Fibroblast of lung (primary cell): ENCODE measurements at places on chromosomes 2 and 18. TPM values are rescaled to one million over a fixed set of nuclear protein-coding genes. Genes with fewer than 3 reads are reported as not detected.

- no peak for DNase-seq
- H3K27ac ChIP-seq = no peak overlapping the region
- H3K4me1 ChIP-seq = peaks cover 9% of the 10 kb centered on the region
- peaks cover 8% of the 10 kb centered on the region for H3K36me3 ChIP-seq
- no peaks in the 10 kb centered on the region for H3K27me3 ChIP-seq
These were observed 3.5 kb downstream of the CAPN10 start for GRCh38 chr2:240589850-240590525.

DNA sequence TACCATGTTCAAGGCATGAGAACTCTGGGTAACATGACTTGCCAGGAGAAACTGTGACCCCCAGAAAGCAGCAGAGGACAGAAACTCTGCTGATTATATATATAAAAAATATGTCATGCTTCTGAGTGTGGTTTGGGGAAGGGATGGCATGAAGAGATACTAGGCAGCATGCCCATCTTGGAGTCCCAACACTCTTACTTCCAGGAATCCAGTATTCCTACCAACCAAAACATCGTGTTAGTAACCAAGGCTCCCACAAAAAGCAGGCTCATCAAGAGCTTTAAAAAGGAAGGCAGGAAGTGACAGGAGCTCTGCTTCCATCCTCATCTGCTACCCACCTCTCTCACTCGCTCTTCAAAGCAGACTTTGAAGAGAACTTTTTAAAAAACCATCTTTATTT is 31.6 kb upstream of the TWIST2 start:
- H3K4me3 ChIP-seq = no peak overlapping the region
- no peak for DNase-seq

DNA sequence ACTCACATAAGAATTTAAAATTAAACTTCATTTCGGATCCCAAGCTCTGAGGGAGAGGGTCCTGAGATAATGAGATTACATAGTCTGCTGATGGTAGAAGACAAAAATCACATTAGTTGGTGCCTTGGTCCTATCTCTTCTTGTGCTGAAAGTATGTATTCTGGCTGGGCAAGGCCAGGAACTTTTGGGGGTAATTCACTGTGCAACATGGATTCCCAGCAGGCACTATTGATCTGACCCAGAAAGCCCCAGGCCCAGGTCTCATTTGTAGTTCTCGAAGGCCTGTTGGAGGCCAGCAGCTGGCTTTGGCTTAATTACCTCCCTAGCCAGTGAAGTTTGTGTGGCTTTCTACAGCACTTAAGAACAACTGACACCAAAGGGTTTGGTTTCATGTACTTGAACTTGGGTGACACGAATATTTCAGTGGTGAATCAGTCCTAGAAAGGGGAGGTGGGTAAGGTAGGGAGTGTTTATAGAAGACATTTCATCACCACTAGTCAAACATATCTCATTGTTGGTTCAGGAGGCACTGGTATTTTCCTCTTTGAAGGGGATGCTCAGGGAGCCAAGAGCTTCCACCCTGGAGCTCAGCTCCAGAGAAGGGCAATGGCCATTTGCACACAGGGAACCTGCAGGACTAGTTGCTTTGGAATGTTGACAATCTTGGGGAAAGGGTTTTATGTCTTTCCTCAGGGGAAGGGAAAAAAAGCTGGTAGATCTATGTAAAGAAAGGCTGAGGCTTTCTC is 217.8 kb downstream of the OSR1 start:
- DNase-seq = peak; percentile 82
- H3K27ac ChIP-seq = no peak overlapping the region
- no peaks in the 10 kb centered on the region for H3K36me3 ChIP-seq

DNA sequence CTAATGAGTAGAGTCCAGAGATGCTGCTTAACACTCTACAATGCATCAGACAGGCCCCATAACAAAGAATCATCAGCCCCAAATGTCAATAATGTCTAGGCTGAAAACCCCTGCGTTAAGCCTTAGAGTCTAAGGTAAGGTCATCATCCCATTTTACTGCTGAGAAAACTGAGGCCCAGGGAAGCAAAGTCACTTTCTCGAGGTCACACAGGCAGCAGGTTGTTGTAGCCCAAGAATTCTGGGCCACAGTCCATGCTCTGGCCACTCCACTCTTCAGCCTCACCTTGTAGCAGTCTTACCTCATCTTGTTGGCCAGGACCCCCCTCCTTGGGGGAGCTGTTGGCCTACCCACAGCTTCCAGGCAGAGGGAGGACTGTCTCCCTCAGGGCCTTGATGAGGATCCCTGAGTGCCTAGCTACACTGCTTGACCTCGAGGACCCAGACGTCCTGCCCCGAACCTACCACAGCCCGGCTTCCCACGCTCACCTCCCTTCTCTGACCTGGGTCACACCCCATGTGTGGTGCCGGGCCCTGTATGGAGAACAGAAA is 54.4 kb downstream of the SMAD7 start:
- peaks cover 9% of the 10 kb centered on the region for H3K4me1 ChIP-seq
- no peak for DNase-seq
- no peak overlapping the region for H3K27ac ChIP-seq

DNA sequence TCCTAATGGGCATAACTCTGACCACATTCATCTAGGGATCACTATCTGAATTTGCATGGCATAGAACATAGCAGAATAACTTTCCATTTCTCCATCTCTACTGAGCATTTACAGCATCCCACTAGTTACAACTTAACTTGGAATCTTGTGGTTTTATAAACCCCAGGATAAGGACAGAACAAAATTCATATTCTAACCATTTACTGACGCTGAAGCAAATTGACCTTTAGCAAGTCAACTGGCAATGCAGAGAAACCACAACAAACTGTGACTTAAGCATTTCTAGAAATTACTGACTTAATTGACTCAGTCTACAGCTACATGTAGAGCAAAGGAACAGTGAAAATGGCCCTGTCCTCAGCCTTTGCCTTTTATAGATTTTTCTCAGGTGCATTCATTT is 61.2 kb downstream of the DCC start:
- H3K27ac ChIP-seq = no peak overlapping the region
- no peaks in the 10 kb centered on the region for H3K36me3 ChIP-seq
- no peaks in the 10 kb centered on the region for H3K4me1 ChIP-seq
- no peaks in the 10 kb centered on the region for H3K27me3 ChIP-seq

DNA sequence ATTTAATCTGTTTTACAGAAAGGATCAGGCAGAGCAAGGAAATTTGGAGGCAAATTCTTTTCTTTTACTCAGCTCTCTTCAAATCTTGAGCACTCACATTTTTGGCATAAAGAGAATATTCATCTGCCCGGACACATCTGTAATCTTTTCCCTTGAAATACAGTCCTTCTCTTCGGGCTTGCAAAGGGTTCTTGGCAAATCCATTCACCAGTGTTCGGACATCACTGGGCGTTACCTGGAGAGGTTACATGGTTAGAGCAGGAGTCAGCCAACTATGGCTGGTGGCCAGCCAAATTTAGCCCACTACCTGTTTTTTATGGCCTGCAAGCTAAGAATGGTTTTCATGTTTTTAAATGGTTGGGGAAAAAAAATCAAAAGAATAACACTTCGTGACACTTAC is 2.1 kb downstream of the PFN4 start:
- no peak for DNase-seq
- H3K4me1 ChIP-seq = no peaks in the 10 kb centered on the region
- H3K27ac ChIP-seq = no peak overlapping the region
- no peak overlapping the region for H3K4me3 ChIP-seq
- H3K36me3 ChIP-seq = no peaks in the 10 kb centered on the region

DNA sequence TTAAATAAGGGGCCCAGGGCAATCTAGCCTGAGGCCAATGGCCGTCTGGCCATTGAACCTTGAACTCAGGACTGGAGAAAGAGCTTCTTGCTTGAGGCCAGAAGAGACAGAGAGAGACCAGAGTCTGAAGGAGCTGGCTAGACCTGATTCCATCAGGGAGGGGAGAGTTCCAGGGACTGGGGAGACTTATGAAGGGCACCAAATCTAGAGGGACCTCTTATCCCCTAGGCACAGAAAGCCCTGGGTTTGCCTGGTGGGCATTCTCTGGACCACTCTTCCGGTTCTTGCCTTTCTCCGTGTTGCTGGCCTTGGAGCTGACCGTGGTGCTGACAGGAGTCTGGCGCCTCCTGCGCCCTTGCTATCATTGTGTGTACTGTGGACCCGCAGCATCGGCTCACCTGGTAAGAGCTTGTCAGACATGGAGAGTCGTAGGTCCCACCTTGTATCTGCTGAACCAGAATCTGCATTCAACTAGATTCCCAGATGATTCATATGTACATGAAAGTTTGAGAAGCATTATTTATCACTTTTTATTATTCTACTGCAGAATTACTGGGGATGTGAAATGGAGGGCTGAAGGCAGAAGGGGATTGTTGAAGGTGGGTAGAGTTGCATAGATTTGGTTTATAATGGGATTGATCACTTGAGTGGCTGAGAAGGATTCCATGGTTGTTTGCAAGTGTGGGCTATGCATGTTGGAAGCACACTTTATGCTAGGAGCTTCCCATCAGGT is 4.3 kb upstream of the TRPM8 start:
- no peaks in the 10 kb centered on the region for H3K4me1 ChIP-seq
- H3K4me3 ChIP-seq = no peak overlapping the region
- H3K36me3 ChIP-seq = no peaks in the 10 kb centered on the region
- H3K27me3 ChIP-seq = no peaks in the 10 kb centered on the region
- peak; percentile 31 for DNase-seq
- no peak overlapping the region for H3K27ac ChIP-seq

GRCh38 chr18:72868585-72869225 is 918 bp upstream of the NETO1 start:
- no peak for DNase-seq
- no peaks in the 10 kb centered on the region for H3K36me3 ChIP-seq
- H3K4me3 ChIP-seq = no peak overlapping the region
- H3K4me1 ChIP-seq = no peaks in the 10 kb centered on the region
- no peaks in the 10 kb centered on the region for H3K27me3 ChIP-seq
- H3K27ac ChIP-seq = no peak overlapping the region

GRCh38 chr2:130373808-130374365 is 18.0 kb downstream of the PTPN18 start:
- no peaks in the 10 kb centered on the region for H3K27me3 ChIP-seq
- H3K27ac ChIP-seq = no peak overlapping the region
- H3K4me1 ChIP-seq = peaks cover 15% of the 10 kb centered on the region

- H3K4me3 ChIP-seq = no peak overlapping the region
- H3K27ac ChIP-seq = no peak overlapping the region
- DNase-seq = peak; percentile 39
- H3K36me3 ChIP-seq = no peaks in the 10 kb centered on the region
- H3K4me1 ChIP-seq = no peaks in the 10 kb centered on the region
- H3K27me3 ChIP-seq = peaks cover 4% of the 10 kb centered on the region
These were observed 188.2 kb downstream of the BCL2 start for GRCh38 chr18:63131106-63131958.

Gene G6PC2
- total RNA-seq = not detected in 2 replicates

GRCh38 chr2:239544918-239545465 is 144.2 kb upstream of the HDAC4 start:
- H3K27ac ChIP-seq = no peak overlapping the region
- H3K27me3 ChIP-seq = no peaks in the 10 kb centered on the region

Gene CYP26B1
- total RNA-seq = 0.17 and 0.51 TPM in 2 replicates

- peaks cover 2% of the 10 kb centered on the region for H3K4me1 ChIP-seq
- no peak overlapping the region for H3K27ac ChIP-seq
- H3K27me3 ChIP-seq = no peaks in the 10 kb centered on the region
- DNase-seq = no peak
These were observed 27.7 kb downstream of the METTL8 start for GRCh38 chr2:171406044-171406443.

Gene IL36B
- not detected in 2 replicates for total RNA-seq

DNA sequence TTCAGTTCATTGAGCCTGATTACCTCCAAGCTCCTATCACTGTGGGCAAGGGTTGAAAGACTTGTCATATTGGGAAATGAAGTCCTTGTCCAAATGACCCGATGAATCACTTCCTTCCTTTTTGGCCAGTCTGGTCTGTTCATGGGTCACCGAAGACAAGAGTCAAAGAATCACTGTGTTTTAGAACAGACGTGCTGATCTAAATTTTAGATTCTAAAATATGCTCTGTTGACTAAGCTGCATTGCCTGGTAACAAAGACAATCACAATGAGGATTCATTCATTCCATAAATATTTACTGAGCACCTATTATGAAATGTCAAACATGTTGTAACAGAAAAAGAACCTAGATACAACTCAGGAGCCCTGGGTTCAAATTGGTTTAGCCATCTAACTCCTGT is 99.4 kb upstream of the RND3 start:
- no peak overlapping the region for H3K4me3 ChIP-seq
- no peaks in the 10 kb centered on the region for H3K36me3 ChIP-seq
- DNase-seq = peak; percentile 71
- peak overlapping the region; percentile 77 for H3K27ac ChIP-seq
- H3K4me1 ChIP-seq = peaks cover 17% of the 10 kb centered on the region

Gene MATN3
- 0.51 and 2.3 TPM in 2 replicates for total RNA-seq

Gene C1QL2
- not detected in 2 replicates for total RNA-seq
